RPMI7951 (cell line): ENCODE measurements at places on chromosomes 5 and 9. TPM values are rescaled to one million over a fixed set of nuclear protein-coding genes. Genes with fewer than 3 reads are reported as not detected.
A peak's percentile ranks its signal among the peaks of the same experiment; 100 is the strongest.

Gene RGP1
- 9.4 and 10.3 TPM in 2 replicates for total RNA-seq

Gene TPM2
- 146 and 206 TPM in 2 replicates for total RNA-seq

Gene NIM1K
- total RNA-seq: 0.88 and 1.4 TPM in 2 replicates

Gene BAAT
- total RNA-seq: not detected in 2 replicates

Gene ADAMTS16
- total RNA-seq: 3.4 and 4.2 TPM in 2 replicates

Gene SAXO1
- total RNA-seq: under 0.01 TPM in 1 of 2 replicates, not detected in the other

Gene PDLIM4
- total RNA-seq: 0.48 TPM in 1 of 2 replicates, not detected in the other

Gene PDE8B
- not detected in 2 replicates for total RNA-seq

Gene LPCAT1
- 12.3 and 15.0 TPM in 2 replicates for total RNA-seq

Gene HMCN2
- under 0.01 and 0.78 TPM in 2 replicates for total RNA-seq

Gene STPG3
- not detected in 2 replicates for total RNA-seq

DNA sequence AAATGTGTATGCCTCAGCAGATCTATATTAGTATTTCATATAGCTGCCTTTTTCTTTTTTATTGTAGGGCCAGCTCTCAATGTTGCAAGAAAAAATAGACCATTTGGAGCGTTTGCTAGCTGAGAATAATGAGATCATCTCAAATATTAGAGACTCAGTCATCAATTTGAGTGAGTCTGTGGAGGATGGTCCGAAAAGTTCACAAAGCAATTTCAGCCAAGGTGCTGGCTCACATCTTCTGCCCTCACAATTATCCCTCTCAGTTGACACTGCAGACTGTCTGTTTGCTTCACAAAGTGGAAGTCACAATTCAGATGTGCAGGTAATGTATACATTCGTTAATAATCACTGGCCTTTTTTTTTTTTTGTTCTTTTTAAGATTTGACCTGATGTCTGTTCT lies 23.7 kb downstream of the MAN2A1 start:
- no peak for DNase-seq

GRCh38 chr5:179794171-179794570 lies 385 bp downstream of the LTC4S start:
- no peak for DNase-seq

DNA sequence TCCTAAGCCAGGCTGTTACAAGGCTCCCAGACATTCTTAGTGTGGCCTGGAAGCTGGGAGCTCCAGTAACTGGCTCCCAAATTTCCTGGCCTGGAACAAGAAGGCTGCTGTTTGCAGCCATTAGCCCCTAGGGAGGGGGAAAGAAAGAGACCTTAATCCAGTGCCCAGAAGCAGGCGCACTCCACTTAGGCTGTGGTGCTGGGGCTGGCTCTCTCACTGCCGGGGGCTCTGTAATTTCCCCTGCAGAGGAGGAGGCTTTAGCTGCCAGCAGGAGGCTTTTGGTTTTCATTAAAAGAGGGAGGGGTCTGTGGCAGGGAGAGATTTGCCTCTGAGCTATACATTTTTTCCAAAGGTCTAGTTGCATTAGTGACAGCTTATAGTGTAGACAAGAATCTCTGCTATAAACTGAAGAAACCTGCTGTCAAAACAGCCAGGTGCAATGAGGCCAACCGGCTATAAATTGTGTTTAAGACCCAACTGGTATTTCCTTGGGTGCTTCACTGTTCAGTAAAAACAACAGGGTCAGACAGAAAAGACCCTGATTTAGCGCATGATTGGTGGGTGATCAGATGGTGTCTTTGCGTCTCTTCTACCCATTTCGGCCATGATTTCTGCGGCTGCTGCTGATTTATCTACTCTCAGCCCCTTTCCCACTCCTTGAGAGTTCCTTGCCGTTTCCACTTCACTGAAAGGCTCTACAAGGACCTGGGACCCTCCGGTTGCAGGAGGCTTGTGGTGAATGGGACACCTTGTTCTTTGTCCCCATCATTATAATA lies 254.6 kb downstream of the AOPEP start:
- DNase-seq: no peak

GRCh38 chr5:170183816-170184687 lies 48.7 kb upstream of the C5orf58 start:
- peak; percentile 42 for DNase-seq

- no peak for DNase-seq
Observed at GRCh38 chr5:125106271-125106670, 359.8 kb upstream of the ZNF608 start.

- no peak for DNase-seq
Observed at GRCh38 chr9:112755016-112755427, 4.5 kb downstream of the SNX30 start.

GRCh38 chr9:137017071-137017470 lies 11.0 kb downstream of the ABCA2 start:
- no peak for DNase-seq

- no peak for DNase-seq
Observed at GRCh38 chr5:140348104-140348503, 1.7 kb upstream of the HBEGF start.

GRCh38 chr9:35689542-35690293 lies at the start of gene TPM2:
TSS of gene TPM2 (minus strand) at chr9:35689925. CDS start at chr9:35689817, 108 bp downstream.
- peak; percentile 63 for DNase-seq

GRCh38 chr5:93601071-93601801 lies 18.2 kb downstream of the NR2F1 start:
- no peak for DNase-seq

- no peak for DNase-seq
Observed at GRCh38 chr5:73027361-73027760, 71.5 kb downstream of the FCHO2 start.

GRCh38 chr9:107750741-107751566 lies 261.4 kb upstream of the KLF4 start:
- peak; percentile 100 for DNase-seq

DNA sequence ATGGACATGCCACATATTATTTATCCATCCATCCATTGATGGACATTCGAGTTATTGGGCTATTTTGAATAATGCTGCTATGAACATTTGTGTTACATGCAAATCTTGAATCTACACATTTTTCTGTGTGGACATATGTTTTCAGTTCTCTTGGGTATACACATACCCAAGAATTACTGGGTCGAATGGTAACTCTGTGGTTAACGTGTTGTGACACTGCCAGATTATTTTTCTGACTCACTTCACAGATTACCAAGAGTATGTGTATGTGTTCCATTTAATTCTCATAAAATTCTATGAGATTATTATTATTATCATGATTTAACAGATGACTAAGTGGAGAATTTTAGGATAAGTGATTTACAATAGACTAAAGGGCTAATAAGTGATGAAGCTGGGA lies 26.7 kb downstream of the CYFIP2 start:
- DNase-seq: no peak

GRCh38 chr9:10005206-10005605 lies 607.6 kb downstream of the PTPRD start:
- DNase-seq: no peak

- no peak for DNase-seq
Observed at GRCh38 chr9:70422371-70423043, 8.1 kb upstream of the KLF9 start.

GRCh38 chr9:97510797-97511654 lies 9.6 kb downstream of the TMOD1 start:
- DNase-seq: peak; percentile 90

- DNase-seq: no peak
Observed at GRCh38 chr5:112586596-112587062, 151.1 kb upstream of the APC start.

GRCh38 chr9:7910426-7911020 lies 110.9 kb upstream of the DMAC1 start:
- DNase-seq: peak; percentile 18

DNA sequence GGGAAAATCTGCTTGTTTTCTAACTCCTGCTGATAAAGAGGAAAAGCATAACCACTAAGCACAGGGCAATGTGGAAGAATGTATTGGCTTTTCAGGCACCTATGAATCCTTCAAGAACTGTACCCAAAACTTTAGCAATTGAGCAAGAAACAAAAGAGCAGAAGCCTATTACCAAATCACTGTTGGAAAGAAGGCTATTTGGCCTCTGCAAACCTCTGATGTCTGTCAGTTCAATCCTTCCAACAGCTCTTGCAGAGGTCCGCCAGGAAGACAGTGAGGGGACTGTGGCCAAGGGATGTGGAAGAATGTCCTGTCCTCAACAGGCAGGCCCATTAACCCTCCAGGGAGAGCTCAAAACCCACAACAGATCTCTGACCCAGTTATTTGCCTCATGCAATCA lies 328.6 kb downstream of the ENC1 start:
- DNase-seq: no peak

GRCh38 chr9:135163023-135163780 lies 75.7 kb downstream of the OLFM1 start:
- no peak for DNase-seq

DNA sequence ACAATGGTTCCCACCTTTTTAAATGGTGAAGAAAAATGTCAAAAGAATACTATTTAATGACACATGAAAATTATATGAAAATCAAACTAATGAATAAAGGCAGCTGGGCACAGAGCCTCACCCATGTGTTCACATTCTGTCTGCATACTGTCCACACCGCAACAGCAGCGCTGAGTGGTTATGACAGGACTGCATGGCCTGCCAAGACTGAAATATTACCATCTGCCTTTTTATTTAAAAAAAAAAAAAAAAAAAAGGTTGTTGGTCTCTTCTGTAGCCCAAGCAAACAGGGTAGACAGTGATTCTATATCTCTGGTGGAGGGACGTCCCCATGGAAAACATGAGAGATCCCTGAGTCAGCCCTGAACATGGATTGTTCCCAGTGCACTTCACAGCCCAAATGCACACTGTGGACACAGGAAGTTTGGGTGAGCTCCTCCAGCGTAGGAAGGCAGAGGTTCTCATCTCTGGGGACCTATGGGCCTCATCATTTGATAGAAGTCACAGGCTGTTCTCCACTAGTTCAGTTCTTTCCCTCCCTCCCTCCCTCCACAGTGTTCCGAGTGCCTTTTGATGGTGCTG lies 44.9 kb upstream of the SHC3 start:
- DNase-seq: no peak

DNA sequence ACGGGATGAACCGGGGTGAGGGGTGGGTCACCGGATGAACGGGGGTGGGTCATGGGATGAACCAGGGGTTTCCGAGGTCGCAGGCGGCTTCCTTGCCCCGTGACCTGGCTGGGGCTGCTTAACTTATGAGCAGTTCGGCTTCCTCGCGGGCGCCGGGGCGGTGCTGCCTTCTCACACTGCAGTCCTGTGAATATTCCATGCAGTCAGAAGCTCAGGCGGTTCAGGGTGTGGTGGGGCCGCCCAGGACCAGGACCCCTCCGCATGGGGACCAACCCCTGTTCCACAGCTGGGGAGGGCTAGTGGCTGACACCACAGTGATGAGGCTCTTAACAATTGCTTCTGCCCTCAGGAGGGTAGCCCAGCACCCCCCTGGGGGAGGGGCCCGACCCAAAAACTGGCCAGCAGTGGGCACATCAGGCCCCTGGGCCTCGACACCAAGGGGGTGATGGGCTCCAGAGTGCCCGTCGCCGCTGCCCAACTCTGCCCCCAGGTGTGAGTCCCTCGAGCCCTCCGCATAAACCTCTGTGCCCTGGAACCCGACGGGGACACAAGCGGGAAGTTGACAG lies 30.9 kb upstream of the SLC9A3 start:
- DNase-seq: peak; percentile 2

- DNase-seq: no peak
Observed at GRCh38 chr5:101024299-101024698, 121.2 kb upstream of the ST8SIA4 start.

DNA sequence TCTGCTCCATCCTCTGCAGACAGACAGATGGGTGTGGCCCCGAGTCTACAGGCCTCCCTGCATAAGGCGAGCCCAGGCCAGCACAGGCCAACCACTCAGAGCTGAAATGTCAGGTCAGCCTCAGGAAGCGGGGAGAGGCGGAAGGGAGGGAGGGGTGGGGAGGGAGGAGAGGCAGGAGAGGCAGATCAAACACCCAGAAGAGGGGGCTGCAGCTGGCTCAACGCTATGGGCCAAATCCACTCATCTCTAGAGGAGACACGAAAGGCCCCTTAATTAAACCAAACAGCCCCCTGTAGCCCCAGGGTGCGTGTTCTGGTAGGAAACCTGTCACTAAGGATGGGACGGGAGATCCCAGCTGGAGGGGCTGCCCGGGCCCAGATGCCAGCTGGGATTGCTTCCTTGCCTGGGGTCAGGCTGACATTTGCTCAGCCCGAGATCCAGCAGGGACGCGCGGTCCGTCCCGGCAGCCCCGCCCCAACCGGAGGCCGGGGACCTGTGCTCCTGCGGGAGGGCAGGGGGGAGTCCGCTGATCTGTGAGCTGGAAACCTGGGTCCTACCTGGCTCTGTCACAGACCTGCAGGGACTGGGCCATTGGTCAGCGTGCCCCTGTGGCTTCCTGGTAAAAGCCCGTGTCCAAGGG lies 97.2 kb upstream of the SARDH start:
- no peak for DNase-seq

DNA sequence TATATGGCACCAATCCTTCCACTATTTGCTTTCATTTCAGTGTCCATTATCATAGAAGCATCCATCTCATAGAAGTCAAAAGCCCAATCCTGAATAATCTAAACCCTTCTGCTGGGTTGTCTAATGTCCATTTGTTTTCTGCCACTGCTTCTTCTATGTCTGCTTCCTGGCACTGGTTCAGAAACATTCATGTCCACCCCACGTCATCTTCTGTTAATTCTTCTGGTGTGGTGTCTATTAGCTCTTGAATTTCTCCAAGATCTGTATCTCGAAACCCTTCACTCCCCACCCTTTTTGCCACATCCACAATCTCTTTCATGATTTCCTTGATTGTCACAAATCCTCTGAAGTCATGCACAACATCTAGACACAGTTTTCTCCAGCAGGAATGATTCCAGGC lies 23.2 kb upstream of the GOLGA1 start:
- DNase-seq: no peak

GRCh38 chr5:82285206-82285605 lies 7.1 kb upstream of the RPS23 start:
- no peak for DNase-seq

DNA sequence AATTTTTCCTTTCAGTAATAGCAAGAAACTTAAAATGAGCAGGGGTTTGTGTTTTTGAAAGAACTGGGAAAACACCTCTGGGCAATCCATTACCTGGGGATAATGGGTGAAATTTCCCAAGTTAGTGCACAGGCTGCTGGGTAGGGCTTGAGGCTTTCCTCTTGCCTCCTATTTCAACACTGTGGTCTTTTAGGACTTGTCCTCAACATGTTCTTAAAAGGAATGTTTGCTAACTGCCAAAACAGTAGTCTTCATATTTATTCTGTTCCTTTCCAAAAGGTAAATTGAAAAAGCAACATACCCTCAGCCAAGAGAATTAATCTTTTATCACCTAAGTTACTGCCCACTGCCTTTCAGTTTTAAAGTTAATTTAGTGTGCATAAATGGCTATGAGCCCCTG lies 158.3 kb upstream of the CCDC152 start:
- DNase-seq: no peak

- no peak for DNase-seq
Observed at GRCh38 chr9:112817860-112818203, 67.3 kb downstream of the SNX30 start.
